Mammary epithelial cell (primary cell): ENCODE measurements at places on chromosomes 11 and 22. TPM values are rescaled to one million over a fixed set of nuclear protein-coding genes. Genes with fewer than 3 reads are reported as not detected.

DNA sequence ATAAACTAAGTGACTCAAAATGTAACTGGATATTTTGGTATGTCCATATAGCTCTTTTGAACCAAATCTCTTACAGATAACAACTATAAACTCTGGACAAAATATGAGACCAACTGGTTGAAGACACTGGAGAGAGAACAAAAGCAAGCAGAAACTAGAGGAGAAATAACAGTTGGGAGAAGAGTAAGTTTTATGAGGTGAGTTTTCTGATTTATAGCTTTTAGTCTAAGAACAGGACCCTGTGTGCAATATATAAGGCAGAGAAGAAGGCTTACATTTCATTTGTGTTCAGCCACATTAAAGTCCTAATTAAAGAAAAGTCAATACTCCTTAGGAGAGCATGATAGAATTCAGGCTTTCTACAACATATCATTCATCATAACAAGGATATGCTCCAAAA, 71.0 kb upstream of the AMOTL1 start:
- DNase-seq, result no peak

The MPZL2 gene
- 48.6 and 92.3 TPM in 2 replicates for total RNA-seq

GRCh38 chr22:19082101-19082500, 40.1 kb downstream of the DGCR2 start:
- no peak for DNase-seq

DNA sequence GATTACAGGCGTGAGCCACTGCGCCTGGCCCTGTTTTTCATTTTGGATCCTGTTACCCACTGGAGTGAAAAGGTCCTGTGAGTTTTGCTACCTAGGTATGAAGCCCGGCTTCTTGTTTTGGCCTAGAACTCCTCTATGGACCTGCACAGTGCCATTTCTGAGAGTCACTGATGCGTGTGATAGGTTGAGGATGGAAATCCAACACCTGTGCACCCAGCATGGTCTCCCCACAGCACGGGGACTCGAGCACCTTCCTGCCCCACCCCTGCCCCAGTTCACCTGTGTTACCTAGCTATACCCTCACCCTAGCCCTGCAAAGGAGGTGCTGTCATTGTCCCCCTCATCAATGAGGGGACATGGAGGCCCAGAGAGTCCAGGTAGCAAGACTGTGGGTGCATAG, 5.1 kb downstream of the FBLN1 start:
- no peak for DNase-seq

DNA sequence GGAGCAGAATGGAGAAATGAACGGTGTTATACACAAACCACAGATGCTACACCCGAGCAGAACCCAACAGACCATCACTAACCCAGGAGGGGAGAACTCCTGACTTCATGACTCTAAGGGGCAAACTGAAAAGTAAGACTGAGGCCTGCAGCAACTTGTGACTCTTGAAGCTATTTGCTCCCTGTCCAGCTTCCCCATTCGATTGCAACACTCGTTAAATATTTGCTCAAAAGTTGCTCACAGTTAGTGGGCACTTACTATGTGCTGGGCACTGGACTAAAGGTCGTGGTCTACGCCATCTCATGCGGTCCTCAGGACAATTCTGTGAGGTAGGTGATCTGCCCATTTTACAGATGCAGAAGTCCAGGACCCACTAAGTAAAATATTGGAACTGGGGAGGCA, 9.5 kb upstream of the ADA2 start:
- DNase-seq, result no peak
